ENCODE measurements at places on chromosomes 16 and 17. TPM values are rescaled to one million over a fixed set of nuclear protein-coding genes. Genes with fewer than 3 reads are reported as not detected.

ZNF469 gene
- total RNA-seq: 1.7 TPM

PLXDC1 gene
- total RNA-seq: 2.5 TPM

GPRC5B gene
- total RNA-seq: not detected

WNT9B gene
- not detected for total RNA-seq

SECTM1 gene
- 0.49 TPM for total RNA-seq

Data from CD8-positive, alpha-beta memory T cell (primary cell).